ENCODE measurements at places on chromosomes 2 and 18. TPM values are rescaled to one million over a fixed set of nuclear protein-coding genes. Genes with fewer than 3 reads are reported as not detected.

DNA sequence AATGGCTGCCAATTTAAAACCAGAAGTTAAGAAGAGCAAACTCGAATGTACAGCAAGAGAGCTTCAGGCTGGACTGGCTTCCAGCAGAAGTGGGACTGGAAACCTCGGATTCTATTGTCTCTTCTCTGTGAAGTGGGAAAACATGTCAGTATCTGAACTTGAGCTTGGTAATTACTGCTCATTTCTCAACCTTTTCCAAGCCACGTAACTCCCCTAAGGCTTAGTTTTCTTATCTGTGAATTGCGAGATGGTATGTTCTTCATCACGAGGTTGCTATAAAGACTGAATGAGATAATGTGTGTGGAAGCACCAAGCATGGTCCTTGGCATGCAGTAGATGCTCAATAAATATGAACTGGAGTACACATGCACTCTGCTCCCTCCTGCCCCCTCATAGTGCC is 259.4 kb upstream of the SPRED2 start:
- no peak for DNase-seq
- H3K4me1 ChIP-seq: 0 out of 2 replicates have a peak, but pooled peaks cover 3% of the 10 kb centered on the region
- H3K27ac ChIP-seq: no peak overlapping the region
- no peak overlapping the region for H3K4me3 ChIP-seq
- H3K36me3 ChIP-seq: no peaks in the 10 kb centered on the region
- H3K27me3 ChIP-seq: peaks cover 3% of the 10 kb centered on the region

DNA sequence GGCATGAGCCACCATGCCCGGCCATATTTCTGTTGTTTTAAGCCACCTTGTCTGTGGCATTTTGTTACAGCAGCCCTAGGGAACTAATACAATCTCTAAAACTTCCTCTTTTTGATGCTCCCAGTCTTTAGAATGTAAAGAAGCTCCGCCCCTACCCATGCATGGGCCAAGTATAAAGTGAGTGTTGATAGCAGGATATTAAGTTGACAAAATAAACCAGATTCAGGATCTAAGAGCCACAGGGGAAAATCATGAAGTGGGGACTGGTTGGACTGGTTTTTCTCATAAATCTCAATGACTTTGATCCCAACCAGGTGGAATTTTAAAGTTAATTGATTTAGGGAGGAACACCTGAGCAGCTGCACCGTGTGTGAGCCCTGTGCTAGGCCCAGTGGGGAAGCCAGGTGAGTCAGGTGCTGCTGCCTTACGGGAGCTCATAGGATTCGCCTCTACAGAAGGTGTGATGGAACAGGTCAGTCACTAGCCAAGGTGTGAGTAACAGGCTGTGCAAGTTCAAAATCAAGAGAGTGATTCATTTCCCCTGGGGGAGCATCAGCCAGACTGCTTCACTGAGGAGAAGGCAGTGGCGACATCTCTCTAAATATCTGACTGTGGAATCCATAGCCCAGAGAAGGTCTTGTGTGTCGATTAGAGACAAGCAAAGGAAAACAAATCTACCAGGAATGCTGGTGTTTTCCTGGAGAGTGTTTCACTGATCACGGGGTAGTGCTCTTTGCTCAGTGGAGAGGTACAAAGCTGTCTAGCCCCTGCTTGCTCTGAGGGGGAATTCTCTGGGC is 63.0 kb upstream of the MSH2 start:
- DNase-seq: no peak
- H3K27ac ChIP-seq: peak overlapping the region; percentile 63
- H3K36me3 ChIP-seq: peaks cover 32% of the 10 kb centered on the region

DNA sequence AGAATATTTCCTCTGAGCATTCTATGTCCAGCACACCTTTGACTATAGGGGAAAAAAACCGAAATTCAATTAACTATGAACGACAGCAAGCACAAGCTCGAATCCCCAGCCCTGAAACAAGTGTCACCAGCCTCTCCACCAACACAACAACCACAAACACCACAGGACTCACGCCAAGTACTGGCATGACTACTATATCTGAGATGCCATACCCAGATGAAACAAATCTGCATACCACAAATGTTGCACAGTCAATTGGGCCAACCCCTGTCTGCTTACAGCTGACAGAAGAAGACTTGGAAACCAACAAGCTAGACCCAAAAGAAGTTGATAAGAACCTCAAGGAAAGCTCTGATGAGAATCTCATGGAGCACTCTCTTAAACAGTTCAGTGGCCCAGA is 79.4 kb upstream of the FAM117B start:
- no peaks in the 10 kb centered on the region for H3K4me1 ChIP-seq
- DNase-seq: no peak
- no peaks in the 10 kb centered on the region for H3K27me3 ChIP-seq
- H3K4me3 ChIP-seq: no peak overlapping the region

DNA sequence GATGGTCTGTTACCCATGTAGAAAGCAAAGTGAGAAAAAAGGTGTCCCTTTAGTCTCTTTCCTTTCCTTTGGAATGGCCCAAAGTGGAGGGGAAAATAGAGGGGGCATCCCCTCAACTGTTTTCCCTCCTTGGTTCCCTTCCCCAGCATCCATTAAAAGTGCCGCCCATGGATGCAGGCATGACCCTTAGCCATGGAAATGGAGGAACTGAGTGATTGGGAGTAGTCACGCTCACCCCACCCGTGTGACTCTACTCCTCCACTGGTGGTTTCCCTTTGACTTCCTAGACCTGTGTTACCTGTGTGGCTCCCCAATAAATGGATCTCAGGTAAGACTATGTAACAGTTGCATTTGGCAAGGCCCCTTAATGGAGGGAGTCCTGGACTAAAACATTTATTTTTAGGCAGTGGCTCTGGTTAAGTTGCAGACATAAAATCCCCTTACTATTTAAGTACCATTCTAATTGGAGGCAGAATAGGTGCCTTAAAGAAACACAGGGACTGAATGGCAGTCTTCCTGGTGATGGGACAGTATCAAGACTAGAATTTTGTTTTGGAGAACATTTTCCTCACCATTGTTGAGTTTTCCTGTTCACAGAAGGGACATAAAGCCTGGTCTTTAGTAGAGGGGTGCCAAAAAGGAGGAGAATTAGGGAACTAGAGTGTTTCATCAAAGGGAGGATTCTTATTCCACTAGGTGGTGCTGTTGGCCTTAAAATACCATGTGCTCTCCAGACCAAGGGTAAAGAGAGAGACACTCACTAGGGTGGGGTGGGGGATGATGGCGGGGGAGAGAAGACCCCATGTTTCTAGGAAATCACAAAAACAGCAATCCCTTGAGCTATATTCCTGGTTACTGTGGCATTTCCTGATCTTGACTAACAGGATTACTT is 25.7 kb upstream of the PLA2R1 start:
- H3K4me1 ChIP-seq: no peaks in the 10 kb centered on the region
- DNase-seq: no peak
- no peak overlapping the region for H3K4me3 ChIP-seq

DNA sequence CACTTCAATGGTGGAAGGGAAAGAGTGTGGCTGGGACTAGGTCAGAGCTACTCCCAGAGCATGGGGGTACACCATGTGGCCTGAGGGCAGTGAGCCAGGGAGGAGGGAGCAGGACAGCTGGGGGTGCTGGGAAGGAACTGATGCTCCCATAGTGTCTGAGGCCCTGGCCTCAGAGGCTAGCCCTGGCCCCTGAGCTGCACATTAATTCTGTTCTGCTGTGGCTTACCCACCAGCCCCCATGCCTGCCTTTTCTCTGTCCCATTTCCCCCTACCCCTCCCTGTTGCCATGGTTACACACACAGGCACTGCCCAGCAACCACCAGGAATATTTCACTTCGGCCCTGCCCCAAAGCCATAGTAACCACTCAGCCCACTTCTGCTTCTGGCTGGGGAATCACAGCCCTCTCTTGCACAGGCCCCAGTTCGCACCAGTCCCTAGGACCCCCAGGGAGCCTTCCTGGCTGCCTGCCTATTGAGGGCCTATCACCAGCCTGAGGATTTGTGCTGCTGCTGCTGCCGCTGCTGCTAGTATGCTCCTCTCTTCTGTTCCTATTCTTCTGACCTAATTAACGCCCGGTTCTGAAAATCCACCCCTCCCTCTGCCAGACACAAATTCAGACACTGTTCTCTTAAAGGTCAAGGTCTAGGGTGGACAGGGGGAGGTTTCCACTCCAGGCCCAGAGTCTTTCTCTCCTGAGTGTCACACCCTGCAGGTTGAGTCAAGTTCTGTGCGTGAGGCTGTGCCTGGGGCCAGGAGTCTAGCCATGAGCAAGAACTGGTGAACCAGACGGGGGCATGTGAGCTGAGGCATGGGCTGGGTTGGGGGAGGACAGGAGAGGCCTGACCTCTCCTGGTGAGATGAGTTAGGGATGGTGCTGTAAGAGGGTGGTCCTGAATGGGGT is 87.1 kb upstream of the MCFD2 start:
- H3K27me3 ChIP-seq: no peaks in the 10 kb centered on the region
- no peak for DNase-seq
- H3K4me3 ChIP-seq: no peak overlapping the region
- H3K27ac ChIP-seq: peak overlapping the region; percentile 32
- no peaks in the 10 kb centered on the region for H3K36me3 ChIP-seq

GRCh38 chr2:121947674-121948073 is 192.2 kb downstream of the TSN start:
- no peak overlapping the region for H3K4me3 ChIP-seq
- H3K27ac ChIP-seq: no peak overlapping the region
- H3K36me3 ChIP-seq: no peaks in the 10 kb centered on the region
- DNase-seq: no peak
- no peaks in the 10 kb centered on the region for H3K4me1 ChIP-seq
- no peaks in the 10 kb centered on the region for H3K27me3 ChIP-seq

- DNase-seq: no peak
- H3K27me3 ChIP-seq: peaks cover 4% of the 10 kb centered on the region
- H3K36me3 ChIP-seq: no peaks in the 10 kb centered on the region
These were observed 8.1 kb downstream of the SCRN3 start for GRCh38 chr2:174403628-174404027.

DNA sequence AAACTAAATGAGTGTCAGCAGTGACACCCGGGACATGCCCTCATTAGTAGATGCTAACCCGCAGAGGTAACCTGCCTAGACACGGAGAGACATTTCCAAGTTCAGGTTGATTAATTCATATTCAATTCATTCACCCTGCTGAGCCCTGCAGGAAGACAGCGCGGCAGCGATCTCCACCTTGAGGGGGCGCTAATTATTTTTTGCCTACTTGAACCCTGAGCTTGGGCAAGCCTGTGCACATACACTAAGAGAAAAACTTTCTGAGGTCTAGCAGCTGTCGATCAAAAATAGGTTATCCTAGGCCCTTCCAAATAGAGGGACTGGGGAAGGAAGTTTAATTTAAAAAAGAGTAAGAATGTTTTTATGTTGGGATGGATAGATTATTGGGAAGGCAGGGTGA is 1.3 kb upstream of the LYPD6 start:
- peak; percentile 52 for DNase-seq
- no peak overlapping the region for H3K27ac ChIP-seq
- H3K36me3 ChIP-seq: no peaks in the 10 kb centered on the region
- H3K27me3 ChIP-seq: peaks cover 20% of the 10 kb centered on the region
- peak overlapping the region; percentile 77 for H3K4me3 ChIP-seq

The QPCT gene
- 19.5 TPM for total RNA-seq

The NT5C1B gene
- total RNA-seq: not detected

The ERMN gene
- total RNA-seq: 0.59 TPM

The C2orf72 gene
- total RNA-seq: 1.3 TPM

The ASXL3 gene
- 0.35 TPM for total RNA-seq

The UGT1A3 gene
- total RNA-seq: not detected

The UGT1A8 gene
- not detected for total RNA-seq

Data from WTC11 (cell line).